ENCODE measurements at places on chromosomes 13 and 19.

GRCh38 chr19:38617283-38617763 is 430 bp downstream of the MAP4K1 start:
- DNase-seq: peak; percentile 4

- DNase-seq: no peak
These were observed 221.4 kb upstream of the SLC10A2 start for GRCh38 chr13:103287659-103288058.

DNA sequence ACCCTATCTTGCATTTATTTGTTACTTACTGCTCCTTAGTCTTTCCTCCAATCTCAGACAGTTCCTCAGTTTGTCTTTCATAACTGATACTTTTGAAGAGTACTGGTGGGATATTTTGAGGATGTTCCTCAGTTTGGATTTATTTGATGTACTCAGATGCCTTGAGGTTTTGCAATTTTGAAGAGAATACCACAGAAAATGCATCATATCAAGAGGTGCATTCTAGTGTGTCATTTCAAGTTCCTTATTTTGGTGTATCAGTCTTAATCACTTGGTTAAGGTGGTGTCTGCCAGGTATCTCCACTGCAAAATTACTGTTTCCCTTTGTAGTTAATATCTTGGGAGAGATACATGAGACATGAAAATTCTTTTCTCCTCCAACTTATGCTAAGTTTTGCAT is 75.1 kb downstream of the URI1 start:
- no peak for DNase-seq

DNA sequence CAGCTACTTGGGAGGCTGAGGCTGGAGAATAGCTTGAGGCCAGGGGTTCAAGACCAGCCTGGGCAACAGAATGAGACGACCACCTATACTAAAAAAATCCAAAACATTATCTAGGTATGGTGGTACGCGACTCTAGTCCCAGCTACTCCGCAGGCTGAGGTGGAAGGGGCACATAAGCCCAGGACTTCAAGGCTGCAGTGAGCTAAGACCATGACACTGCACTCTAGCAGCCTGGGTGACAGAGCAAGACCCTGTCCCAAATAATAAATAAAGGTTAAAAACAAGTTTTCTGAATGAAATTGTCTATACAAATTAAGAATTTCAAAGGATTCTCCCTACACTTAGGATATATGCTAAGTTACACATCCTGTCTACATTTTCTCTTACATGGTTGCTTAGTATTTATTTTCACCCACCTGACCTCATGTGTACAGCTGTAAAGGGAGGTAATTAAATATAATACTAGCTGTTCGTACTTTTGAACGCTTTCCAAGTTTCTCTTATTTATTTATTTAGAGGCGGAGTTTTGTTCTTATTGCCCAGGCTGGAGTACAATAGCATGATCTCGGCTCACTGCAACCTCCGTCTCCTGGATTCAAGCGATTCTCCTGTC is 1.6 kb downstream of the SLC25A30 start:
- DNase-seq: no peak

GRCh38 chr13:47845981-47846380 is 155.1 kb downstream of the SUCLA2 start:
- DNase-seq: no peak

DNA sequence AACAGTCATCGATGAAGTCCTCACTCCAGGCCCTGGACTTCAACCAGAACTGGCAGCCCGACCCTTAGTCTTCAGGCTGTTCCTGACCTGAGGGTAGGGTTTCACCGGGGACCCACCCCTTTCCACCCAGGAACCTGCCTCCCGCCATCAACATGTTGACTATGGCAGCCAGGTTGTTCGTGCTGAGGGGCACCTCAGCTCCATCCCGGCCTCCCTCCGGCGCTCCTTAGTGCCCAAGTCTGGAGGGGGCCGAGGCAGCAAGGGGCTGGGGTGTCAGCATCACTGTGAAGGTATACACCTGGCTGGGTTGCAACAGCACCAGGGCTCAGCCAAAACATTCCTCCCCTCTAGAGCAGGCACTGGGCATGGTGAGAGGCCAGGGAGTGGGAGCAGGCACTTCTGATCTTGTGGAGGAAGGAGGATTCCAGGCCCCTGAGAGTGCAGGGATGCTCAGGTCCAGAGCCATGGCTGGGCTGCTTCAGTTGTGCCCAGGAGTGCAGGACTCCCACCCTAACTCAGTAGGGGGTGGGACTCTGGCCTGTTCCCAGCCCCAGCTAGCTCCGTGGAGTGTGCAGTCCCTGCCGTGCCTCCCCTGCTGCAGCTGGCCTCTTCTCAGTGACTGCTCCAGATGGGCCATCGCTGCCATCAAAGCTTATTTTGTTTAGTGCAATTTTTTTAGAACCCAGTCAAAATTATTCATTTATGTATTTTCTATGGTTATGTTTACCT is 1445.9 kb downstream of the PCDH9 start:
- no peak for DNase-seq

DNA sequence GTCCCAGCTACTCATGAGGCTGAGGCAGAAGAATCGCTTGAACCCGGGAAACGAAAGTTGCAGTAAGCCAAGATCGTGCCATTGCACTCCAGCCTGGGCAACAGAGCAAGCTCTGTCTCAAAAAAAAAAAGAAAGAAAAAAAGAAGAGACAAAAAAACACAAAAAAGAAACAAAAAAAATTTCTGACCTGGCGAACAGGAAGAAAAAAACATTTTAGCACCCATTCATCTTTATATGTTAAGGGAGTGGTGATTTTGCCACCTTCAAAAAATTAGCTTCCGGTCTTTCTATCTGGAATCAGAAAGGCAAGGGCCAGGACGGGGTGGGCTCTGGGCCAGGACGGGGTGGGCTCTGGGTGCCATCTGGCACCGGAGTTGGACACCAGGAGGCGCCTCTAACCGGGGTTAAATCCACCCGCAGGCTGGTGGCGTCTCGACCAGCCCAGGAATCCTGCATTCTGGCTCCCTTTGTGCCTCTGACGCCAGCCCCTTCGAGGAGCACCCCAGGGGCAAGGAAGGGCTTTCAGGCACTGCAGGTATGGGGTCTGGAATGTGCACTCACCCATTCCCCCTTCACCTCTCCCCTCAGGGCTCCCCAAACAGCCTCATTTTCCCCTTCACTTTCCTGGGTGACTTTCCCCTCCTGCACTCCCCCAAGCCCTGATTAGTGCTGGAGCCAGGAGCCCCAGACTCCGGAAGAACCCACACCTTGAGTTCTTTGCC is 10.4 kb upstream of the ZSWIM4 start:
- DNase-seq: peak; percentile 42

GRCh38 chr19:40378509-40378908 is 11.5 kb downstream of the HIPK4 start:
- DNase-seq: no peak

GRCh38 chr19:1909761-1910080 is 4.5 kb downstream of the ADAT3 start:
- DNase-seq: no peak

Measured in pons (tissue), 1 donor.